IMR-90 (cell line): ENCODE measurements at places on chromosomes 3 and 15. TPM values are rescaled to one million over a fixed set of nuclear protein-coding genes. Genes with fewer than 3 reads are reported as not detected.

Gene CD276
- 149 and 150 TPM in 2 replicates for polyA plus RNA-seq

Gene OTOL1
- polyA plus RNA-seq, result not detected in 2 replicates

Gene CAMK2N2
- 0.29 and 0.34 TPM in 2 replicates for polyA plus RNA-seq

Gene PLSCR2
- polyA plus RNA-seq, result not detected in 2 replicates

DNA sequence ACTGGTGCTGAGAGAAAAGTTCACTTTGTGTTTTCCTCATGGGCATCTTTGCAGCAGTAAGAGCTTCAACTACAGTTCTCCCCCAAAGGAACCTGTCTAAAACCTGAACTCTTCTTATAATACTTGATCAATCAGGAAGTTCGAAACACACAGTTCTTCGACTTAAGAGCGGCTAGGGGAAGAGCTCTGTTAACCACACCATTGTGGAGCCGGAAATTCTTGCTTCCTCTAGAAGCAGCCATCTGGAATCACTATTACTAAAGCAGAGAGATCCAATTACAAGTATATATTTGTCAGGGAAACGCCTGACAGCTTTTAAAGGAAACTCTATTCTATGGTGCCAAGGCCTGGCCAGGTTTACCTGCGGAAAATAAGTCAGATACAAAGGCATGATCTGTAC is 337.3 kb upstream of the CBLB start:
- DNase-seq, result peak; percentile 36

DNA sequence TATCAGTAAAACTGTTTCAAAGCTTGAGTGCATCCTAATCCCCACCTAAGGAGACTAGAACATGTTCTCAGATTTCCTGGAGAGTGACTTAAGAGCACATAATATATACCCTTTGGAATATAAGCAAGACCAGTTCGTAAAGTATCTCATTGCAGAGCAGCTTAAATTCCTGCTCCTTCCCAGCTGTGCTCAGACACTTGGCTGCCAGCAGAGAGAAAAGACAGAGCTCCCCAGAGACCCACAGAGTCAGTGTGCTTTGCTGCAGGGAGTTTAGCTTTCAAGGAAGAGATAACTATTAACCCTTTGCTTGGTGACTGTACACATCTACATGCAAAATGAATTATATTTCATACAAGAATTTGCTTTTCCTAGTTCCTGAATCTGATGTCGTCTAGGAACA is 338.1 kb upstream of the ARHGEF26 start:
- no peak for DNase-seq

DNA sequence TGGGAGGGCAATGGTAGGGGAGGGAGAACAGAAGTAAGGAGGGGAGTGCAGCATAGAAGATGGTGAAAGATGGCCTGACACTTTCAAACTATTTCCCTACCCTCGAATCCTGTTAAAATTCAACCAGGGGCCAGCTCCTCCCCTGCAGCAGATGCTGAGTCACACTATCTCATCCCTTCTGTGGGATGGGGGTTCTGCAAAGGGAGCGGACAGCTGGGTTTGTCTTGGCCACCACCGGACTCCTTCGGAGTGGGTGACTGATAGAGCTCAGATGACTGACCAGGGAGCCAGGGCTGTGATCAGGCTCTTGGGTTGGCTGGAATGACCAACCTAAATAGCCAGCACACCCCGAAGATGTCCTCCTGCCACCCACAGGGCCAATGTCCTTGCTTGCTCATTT is 33.6 kb upstream of the TMCC1 start:
- no peak for DNase-seq

GRCh38 chr15:98850961-98851572 is 156.5 kb downstream of the PGPEP1L start:
- peak; percentile 70 for DNase-seq
